ENCODE measurements at places on chromosomes 6 and 20.
A peak's percentile ranks its signal among the peaks of the same experiment; 100 is the strongest.

DNA sequence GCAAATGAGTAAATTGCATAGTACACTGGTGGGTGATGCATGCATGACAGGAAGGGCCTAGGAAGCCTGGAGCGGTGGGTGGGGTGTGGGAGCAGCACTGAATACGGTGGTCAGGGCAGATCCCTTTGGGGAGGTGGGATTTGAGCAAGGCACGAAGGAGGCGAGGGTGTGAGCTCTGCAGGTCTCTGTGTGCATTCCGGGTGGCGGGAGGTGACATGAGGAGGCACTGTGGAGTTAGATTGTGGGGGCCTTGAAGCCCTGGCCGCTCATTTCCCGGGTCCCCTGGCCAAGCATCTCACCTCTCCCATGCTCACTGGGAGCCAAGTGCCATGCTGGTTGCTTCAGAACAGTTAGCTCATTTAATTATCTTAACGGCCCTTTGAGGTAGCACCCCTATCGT is 6.2 kb upstream of the SPDEF start:
- DNase-seq = no peak

- DNase-seq = no peak
These were observed 92.2 kb downstream of the CEP162 start for GRCh38 chr6:84135291-84135690.

DNA sequence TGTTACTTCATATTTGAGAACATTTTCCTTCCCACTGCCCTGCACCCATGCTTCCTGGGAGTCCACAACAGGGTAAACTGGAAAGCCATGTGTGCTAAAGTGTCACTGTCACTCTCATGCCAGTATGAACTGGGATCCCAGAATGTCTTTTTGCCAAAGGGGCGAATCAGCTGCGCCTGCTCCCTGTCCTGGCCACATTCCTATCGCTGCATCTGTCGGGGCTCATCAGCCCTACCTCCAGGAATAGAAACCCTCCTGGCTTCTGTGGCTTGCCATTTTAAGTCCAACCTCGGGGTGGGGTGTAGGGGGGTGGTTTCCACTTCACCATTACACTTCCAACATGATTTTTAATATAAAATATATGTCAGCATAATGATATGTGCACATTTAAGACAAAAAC is 933 bp downstream of the KLHL31 start:
- no peak for DNase-seq

- DNase-seq = no peak
These were observed 53.5 kb upstream of the PTPN1 start for GRCh38 chr20:50456452-50457324.

DNA sequence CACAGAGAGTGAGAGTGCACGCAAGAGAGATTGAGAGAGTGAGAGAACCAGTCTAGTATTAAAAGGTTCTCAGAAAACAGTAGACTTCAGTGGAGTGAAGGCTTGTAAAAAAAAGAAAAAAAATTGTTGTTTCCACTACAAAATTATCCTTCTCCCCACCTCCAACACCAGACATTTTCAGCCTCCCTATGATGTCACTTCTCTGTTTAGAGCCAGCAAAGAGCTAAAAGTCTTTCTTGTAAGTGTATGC is 77.8 kb downstream of the BACH2 start:
- no peak for DNase-seq

- no peak for DNase-seq
These were observed 10.3 kb downstream of the PPP1R14C start for GRCh38 chr6:150152891-150153876.

DNA sequence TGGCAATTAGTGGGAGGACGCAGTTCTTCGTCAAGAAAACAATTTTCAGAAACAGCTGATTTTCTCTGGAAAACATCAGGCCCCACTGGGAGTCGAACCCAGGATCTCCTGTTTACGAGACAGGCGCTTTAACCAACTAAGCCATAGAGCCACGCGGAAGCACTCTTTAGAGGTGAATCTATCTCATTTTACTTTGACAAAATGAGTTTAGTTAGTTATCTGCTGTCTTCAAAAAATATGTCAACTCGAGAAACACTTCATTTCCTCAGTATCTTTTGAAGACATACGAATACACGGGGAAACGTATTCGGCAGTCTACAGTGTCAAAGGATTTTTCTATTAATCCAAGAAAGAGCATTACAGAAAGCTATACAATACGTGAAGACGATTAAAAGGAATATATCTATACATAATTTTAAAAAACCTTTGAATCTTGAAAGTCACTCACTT is 26.7 kb downstream of the GPX6 start:
- DNase-seq = no peak

- no peak for DNase-seq
These were observed 30.8 kb downstream of the SDCBP2 start for GRCh38 chr20:1298166-1298565.

DNA sequence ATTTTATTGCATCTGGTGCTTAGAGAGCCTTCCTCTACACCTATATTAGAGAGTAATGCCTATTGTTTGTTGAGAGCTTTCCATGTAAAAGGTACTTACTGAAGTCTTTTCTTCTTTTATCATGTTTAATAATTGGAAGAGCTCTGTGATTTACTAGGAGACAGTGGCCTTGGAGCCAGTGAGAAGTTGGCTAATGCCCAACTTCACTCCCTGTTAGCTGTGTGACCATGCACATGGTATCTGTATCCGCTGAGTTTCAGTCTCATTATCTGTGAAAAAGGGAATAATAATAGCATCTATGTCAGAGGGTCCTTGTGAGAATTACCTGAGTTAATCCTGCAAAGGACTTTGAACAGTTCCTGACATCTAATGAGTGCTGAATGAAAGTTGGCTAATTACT is 105.0 kb downstream of the CD109 start:
- DNase-seq = no peak

- DNase-seq = no peak
These were observed 10.8 kb upstream of the SNHG17 start for GRCh38 chr20:38445901-38446425.

- no peak for DNase-seq
These were observed 1.7 kb downstream of the NTSR1 start for GRCh38 chr20:62710221-62710885.

DNA sequence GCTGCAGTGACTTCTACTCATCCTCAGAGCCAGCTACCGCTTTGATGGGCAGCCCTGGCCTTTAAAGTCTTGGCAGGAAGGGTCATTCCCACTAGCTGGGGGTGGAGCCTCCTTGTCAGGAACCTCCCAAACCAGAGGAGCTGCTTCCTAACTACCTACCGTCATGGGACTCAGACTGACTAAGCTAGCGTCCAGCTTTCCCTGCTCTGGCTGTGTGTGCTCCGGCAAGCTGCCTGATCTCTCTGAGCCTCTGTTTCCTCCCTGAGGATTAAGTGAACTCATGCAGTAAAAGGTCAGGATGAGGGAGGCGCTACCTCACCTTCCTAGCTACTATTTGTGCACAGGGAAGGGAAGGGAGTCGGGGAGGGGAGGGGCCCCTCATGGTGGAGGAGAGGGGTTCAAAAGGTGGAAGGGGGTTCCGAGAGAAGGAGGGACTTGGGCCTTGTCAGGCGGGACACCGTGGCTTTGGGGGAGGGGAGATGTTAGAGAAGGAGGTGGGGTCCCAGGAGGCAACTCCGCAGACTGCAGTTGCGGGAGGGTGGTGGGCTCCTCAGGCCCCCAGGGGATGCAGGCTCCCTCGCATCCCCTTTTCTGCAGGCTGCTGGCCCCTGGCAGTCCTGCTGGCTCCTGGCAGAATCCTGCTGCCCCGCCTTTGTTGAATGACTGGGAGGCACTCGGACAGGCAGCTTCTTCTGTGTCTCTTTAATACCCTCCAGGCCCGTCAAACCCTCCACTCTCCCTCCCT is 9.8 kb downstream of the DUSP15 start:
- peak; percentile 46 for DNase-seq

DNA sequence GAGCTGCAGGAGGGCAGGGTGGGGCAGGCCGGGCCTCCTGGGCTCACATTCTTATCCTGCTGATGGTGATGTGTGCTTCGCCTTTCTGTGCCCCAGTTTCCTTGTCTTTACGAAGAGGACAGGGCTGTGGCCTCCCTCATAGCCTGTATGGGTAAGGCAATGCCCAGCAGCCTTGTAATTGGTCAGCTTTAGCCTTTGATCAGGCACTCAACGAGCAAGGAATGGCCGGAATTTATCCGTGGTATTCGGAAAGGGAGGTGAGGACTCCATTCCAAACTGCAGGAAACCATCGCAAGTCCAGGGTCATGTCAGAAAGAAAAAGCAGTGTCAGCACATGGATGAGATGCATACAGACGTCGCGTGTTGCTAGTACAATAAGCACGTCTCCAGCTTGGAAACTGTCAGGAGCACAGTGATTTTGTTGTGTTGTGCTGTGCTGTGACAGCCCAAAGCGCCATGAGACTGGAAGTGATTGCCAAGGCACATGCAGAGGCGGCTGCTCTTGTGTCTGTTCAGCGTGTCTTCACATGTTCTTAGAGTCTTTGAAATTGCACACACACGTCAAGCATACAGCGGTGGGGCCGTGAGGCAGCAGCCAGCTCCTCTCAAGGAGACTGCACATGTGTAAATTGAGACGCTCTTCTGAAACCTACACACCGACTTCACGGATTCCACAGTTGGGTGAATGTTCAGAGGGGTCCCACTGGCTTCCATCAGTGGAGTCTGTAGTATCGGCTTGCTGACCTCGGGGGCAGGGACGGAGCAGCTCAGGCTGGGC is 6.2 kb downstream of the SS18L1 start:
- no peak for DNase-seq

- DNase-seq = no peak
These were observed 461.3 kb downstream of the KIF16B start for GRCh38 chr20:16111852-16112412.

DNA sequence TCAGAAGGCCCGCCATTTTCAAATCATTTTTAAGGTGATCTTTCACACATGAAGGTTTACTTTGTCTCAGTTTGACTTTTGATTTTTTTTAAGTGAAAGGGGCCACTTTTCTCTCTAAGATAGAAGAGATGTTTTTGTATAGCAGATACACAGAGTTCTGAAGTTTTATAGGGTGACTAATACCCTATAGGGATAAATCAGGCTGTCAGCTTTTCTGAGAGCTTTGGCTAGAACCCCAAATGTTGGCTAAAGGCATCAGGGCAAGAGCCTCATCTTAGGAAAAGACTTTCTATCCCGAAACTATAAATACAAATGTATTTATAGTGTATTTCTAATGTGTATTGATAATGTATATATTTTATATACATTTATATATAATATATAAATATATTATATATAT is 181.4 kb downstream of the TBX18 start:
- no peak for DNase-seq

GRCh38 chr6:151067684-151068596 is 171.8 kb upstream of the AKAP12 start:
- DNase-seq = no peak

DNA sequence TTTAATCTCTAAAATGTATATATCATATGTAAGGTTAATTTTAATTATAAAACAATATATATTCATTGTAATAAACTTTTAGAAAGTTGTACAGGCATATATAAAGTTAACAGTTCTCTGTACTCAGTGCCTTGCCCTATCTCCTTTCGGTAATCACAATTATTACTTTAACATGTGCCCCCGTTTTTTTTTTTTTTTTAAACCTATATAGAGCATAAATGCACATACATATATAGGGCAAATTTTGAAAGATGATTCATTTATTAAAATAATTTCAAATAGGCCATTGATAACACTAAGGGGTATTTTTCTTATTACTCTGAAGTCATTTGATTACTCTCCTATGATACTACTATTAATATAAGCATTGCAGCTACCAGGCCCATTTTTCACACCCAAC is 1.9 kb downstream of the ASF1A start:
- no peak for DNase-seq

GRCh38 chr6:2921520-2922115 is 18.5 kb upstream of the SERPINB9 start:
- DNase-seq = no peak

GRCh38 chr6:70502484-70502883 is 64.2 kb upstream of the SDHAF4 start:
- no peak for DNase-seq

DNA sequence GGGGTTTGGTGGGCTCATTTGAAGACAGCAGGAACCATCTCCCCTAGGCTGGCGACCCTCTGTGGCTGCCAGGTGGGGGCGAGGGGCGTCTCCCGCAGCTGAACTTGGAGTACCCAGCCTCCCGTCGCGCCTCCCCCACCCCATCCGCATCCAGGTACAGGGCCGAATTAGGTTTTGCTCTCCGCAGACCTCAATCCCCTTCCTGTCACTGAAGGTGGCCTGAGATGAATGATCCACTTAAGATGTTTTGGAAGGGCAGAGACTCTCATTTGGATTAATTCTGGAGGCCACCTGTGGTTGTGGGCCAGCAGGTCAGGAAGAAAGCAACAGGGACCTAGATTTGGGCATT is 493 bp downstream of the CD83 start:
- no peak for DNase-seq

DNA sequence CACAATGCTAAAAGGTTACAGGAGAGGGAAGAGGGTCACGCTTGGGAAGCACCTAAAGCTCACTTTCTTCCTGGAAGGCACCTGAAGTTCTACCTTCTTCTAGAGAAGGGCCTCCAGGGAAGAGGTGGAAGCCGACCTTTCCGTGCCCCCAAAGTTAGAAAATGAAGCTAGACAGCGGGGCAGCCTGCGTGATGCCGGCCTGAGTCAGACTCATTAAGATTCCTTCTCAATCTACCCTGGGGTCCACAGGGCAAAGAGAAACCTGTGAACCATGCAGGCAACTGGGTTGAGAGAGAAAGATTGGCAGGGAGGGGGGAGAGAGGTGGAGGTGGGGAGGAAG is 54.8 kb upstream of the CCDC167 start:
- no peak for DNase-seq

GRCh38 chr6:34438705-34439104 is 12.8 kb upstream of the RPS10 start:
- no peak for DNase-seq

- DNase-seq = no peak
These were observed 21.8 kb upstream of the RPS6KA2 start for GRCh38 chr6:166648846-166649245.

- DNase-seq = no peak
These were observed 602.3 kb upstream of the MMS22L start for GRCh38 chr6:97885325-97885724.

DNA sequence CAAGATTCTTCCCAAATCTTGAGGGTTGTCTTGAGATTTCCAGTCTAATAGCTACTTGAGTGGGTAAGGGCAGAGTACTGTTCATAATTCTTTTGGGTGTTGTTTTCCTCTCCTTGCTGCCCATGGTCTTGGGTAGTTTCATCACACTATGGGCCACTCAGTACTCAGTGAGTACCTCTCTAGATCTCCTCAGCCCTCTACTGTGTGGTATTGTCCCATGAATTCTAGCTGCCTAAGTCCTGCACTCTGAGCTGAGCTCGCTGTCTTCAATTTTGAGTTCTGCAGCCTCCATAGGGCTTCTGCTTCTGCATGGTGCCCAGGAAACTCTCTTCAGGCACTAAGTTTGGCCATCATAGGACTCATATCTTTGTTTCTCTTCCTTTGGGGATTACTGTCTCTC is 42.3 kb downstream of the ASXL1 start:
- DNase-seq = no peak

DNA sequence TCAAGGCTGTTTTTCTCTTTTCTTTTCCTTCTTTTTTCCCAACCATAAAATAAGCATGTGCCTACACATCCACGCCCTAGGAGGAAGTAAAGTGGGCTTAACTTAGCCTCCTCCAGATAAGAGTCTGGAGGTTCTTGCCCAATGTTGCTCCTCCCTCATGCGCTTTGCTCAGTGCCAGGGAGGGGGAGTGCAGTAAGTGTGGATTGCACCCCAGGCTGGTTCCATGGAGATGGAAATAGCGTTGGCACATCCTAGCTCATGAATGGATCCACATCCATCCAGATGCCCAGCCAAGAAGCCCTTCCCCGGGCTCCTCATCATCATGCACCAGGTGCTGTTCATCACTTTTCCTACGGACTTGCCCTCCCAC is 58.2 kb downstream of the NEDD9 start:
- no peak for DNase-seq
